ENCODE measurements at places on chromosomes 2 and 18. TPM values are rescaled to one million over a fixed set of nuclear protein-coding genes. Genes with fewer than 3 reads are reported as not detected.

Gene SERPINB12
- not detected for total RNA-seq

Gene MYL12B
- total RNA-seq = 229 TPM

Gene CYP26B1
- 16.9 TPM for total RNA-seq

Gene CD8B
- not detected for total RNA-seq

Gene ATOH8
- 1.2 TPM for total RNA-seq

Gene GULP1
- 9.3 TPM for total RNA-seq

Gene CAVIN2
- total RNA-seq = 16.4 TPM

Gene PAX8
- 2.4 TPM for total RNA-seq

Gene GALNT13
- 0.54 TPM for total RNA-seq

Gene SLC16A14
- 0.56 TPM for total RNA-seq

Gene CABYR
- total RNA-seq = 3.0 TPM

Gene DAW1
- 1.1 TPM for total RNA-seq

Gene STAT4
- 1.4 TPM for total RNA-seq

Gene DSEL
- total RNA-seq = 19.0 TPM

Gene CROCC2
- total RNA-seq = not detected

Gene SNX17
- 125 TPM for total RNA-seq

Gene VSNL1
- 1.3 TPM for total RNA-seq

Gene OXER1
- not detected for total RNA-seq

Gene PREPL
- 70.0 TPM for total RNA-seq

Gene FRZB
- 0.20 TPM for total RNA-seq

Gene MYO3B
- not detected for total RNA-seq

Gene DCDC2C
- total RNA-seq = not detected

Gene AQP12B
- not detected for total RNA-seq

Gene C2orf72
- total RNA-seq = not detected

Gene IL1F10
- total RNA-seq = not detected

Gene NTSR2
- total RNA-seq = not detected

Gene LDLRAD4
- not detected for total RNA-seq

Gene CTNNA2
- total RNA-seq = not detected

Gene SLC19A3
- total RNA-seq = not detected

Gene SERPINB13
- not detected for total RNA-seq

Gene GNAL
- total RNA-seq = 1.6 TPM

Gene DES
- total RNA-seq = not detected

Gene SUMO1
- 67.9 TPM for total RNA-seq

Gene SAG
- total RNA-seq = not detected

Gene ABCG5
- not detected for total RNA-seq

Gene CCDC74A
- total RNA-seq = 0.32 TPM

Gene VIT
- not detected for total RNA-seq

Gene TMEFF2
- not detected for total RNA-seq

Gene GREB1
- 2.3 TPM for total RNA-seq

Gene ASXL2
- 34.0 TPM for total RNA-seq

Gene DPP4
- total RNA-seq = not detected

Gene FAM124B
- not detected for total RNA-seq

Gene CD8A
- total RNA-seq = not detected

Gene TAF4B
- 5.8 TPM for total RNA-seq

Measured in MCF 10A (cell line).